Hematopoietic multipotent progenitor cell treated with erythropoietin and hydrocortisone succinate and interleukin-3 and kit ligand, for 8 days (in vitro differentiated cells): ENCODE measurements at places on chromosomes 12 and 14.

GRCh38 chr14:71478542-71478941, 453.7 kb upstream of the RGS6 start:
- DNase-seq, result peak; percentile 36

GRCh38 chr12:60172266-60173211, 576.7 kb downstream of the SLC16A7 start:
- no peak for DNase-seq

- DNase-seq, result no peak
Measured at GRCh38 chr14:73553845-73554244, 4.9 kb downstream of the HEATR4 start.

- DNase-seq, result peak; percentile 16
Measured at GRCh38 chr14:60721326-60722106, 2.6 kb downstream of the SIX4 start.

DNA sequence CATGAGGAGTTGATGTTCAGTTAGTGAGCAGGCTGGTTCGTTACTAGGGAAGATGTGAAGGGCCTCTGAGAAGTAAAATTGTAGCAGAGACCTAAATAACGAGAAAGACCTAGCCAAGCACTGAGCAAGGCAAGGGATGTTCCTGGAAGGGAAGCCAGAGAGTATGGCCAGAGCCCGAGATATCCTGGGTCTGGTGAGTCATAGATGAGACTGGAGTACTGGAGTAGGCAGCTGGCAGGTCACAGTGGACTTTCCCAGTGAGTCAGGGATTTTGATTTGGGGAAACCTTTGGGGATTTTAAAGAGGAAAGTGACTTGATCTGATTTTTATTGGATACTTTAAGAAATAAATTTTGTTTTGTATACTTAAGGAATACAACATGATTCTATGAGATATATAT, 369.0 kb downstream of the DIO2 start:
- DNase-seq, result no peak

- DNase-seq, result no peak
Measured at GRCh38 chr12:19884021-19884492, 444.8 kb downstream of the AEBP2 start.

- no peak for DNase-seq
Measured at GRCh38 chr14:70640938-70641547, 673 bp upstream of the TTC9 start.

GRCh38 chr12:109739747-109740693, 26.4 kb downstream of the FAM222A start:
- DNase-seq, result peak; percentile 88

- DNase-seq, result no peak
Measured at GRCh38 chr14:101153691-101154090, 250.2 kb upstream of the RTL1 start.

- DNase-seq, result no peak
Measured at GRCh38 chr12:93594766-93595311, 22.4 kb downstream of the SOCS2 start.

DNA sequence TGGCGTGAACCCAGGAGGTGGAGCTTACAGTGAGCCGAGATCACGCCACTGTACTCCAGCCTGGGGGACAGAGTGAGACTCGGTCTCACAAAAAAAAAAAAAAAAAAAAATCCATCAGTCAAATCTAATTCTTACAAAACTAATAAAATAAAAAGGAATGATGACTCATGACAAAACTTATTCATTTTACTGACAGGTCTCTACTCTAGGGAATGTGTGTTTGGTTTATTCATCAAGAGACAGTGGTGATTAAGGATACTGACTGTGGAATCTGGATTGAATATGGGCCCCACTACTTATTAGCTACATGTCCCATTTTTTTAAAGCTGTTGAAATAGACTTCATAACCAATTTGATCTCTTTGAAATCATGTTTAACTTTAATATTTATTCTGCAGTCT, 29.3 kb upstream of the GAS2L3 start:
- DNase-seq, result no peak

GRCh38 chr14:75822522-75823141, 159.2 kb downstream of the TGFB3 start:
- no peak for DNase-seq

- DNase-seq, result peak; percentile 36
Measured at GRCh38 chr12:107622001-107622400, 63.6 kb upstream of the PWP1 start.

- no peak for DNase-seq
Measured at GRCh38 chr12:109304485-109304884, 4.6 kb downstream of the FOXN4 start.

DNA sequence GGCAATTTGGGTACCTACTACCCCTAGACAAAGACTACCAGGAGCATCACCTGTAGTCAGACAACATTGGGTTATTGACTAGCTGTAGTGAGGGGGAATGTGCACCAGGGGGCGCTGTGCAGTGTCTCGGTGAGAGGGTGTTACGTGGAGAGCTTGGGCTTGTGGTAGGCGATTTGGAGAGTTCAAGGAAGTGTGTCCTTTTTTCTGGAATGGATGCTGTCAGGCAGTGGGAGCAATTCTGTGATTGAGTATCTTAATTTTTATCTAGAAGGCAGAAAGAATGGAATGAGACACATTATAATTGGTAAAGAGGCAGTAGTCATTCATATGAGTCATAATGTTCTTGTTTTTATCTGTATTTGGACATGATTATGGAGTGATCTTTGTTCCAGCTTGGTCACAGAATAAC, 187.7 kb downstream of the GALC start:
- peak; percentile 46 for DNase-seq

- DNase-seq, result peak; percentile 84
Measured at GRCh38 chr12:47819896-47820630, at the start of gene HDAC7. TSS of gene HDAC7 (minus strand) at chr12:47819903. CDS start at chr12:47819785, 118 bp downstream.

- DNase-seq, result no peak
Measured at GRCh38 chr12:8904665-8905064, 9.6 kb upstream of the PHC1 start.

DNA sequence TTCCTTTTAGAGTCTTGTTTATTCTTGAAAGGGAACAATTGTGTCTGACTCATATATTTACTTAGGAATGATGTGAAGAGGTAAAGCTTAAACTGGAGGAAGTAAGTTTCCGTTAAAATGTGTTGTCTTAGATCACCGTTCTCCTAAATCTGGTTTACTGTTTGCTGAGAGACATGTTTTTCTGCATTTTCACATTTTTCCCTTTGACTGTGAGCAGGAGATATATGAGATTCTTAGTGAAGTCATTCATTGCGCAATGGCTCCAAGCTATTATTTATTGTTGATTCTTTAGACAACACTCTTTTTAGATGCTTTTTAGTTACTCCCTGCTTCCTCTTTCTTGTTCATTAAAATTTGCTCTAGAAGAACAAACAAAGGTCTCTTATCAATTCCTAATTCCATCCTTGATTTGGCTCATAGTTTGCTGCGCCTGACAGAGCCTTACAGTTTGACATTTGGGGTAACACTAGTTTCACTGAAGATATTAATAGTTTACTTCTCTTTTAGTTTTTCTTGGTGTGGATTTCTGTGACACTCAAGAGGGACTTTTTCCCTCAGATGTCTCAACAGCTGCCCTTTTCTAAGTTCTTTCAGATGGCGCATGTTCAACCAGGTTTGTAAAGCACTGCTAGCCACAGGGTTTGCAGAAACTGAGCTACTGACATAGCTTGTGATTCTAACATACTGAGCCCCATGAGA, 11.4 kb downstream of the CLECL1 start:
- DNase-seq, result no peak

GRCh38 chr12:24795699-24796347, 153.1 kb downstream of the BCAT1 start:
- DNase-seq, result peak; percentile 49

DNA sequence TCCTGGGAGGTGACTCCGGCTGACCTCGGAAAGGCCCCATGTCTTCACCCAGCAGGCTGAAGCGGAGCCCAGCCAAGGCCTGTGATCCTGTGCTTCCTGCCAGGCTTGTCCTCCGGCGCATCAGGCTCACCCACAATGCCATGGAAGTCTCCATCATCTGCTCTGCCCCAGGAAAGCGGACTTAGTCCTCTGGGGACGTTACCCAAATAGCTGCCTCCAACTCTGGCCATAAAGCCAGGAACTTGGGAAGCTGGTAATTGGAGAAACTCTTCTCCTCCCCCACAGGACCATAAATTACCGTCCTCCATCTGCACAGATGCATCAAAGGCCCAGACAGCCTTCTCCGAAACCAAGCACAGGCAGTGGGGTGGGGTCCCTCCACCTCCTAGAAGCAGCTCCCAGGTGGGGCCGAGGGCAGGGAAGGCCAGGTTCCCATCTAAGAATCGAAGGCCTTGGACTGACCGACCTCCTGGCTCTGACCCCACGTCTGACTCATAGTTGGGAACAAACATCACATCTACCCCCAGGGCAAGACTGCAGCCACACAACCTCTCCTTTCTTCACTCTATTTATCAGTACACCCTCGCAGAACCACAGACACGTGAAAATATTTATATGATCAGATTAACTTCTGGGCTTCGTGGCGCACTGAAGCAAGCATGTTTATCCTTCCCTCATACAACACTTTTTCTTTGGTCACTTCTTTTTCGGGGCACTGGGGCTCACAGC, 56.4 kb downstream of the PITPNM2 start:
- DNase-seq, result peak; percentile 12

DNA sequence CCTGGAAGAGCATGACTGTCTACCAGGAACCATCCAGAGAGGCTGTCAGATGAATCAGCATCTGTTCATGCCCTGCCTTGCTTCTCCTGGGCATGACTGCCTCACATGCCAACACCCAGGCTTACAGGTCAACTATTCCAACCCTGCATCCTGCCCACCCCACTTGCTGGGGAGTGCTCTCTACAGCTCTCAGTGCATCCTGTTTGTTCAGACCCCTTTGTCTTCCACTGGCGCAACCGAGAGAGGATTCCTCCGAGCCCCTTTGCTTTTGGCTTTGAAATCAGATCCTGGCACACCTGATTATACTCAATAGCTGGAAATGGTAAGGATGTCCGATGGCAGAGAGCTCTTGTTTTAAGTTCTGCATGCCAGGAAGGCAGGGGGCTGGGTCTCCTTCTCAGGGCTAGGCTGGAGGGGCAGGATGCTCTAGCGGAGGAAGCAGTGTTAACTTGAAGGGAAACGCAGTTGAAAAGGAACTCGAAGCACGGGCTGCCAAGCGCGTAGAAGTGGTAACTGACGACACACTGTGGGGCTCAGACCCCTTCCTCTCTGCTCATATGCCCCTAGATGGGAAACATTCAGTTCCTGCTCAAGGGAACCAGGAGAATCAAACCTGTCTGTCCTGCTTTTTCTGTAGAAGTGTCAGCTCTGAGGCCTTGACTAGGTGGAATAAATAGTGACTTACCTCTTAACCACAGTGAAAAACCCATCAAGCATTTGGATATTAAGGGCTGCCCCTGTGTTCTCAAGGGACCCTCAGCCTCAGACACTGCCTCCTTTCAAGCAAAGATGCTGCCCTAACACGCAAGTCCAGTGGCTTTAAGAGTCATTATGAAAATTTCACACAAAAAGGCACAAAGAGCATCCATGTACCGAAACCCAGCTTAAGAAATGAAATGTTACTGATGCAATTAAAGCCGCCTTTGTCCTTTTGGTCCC, 297.5 kb downstream of the ZFP36L1 start:
- no peak for DNase-seq

DNA sequence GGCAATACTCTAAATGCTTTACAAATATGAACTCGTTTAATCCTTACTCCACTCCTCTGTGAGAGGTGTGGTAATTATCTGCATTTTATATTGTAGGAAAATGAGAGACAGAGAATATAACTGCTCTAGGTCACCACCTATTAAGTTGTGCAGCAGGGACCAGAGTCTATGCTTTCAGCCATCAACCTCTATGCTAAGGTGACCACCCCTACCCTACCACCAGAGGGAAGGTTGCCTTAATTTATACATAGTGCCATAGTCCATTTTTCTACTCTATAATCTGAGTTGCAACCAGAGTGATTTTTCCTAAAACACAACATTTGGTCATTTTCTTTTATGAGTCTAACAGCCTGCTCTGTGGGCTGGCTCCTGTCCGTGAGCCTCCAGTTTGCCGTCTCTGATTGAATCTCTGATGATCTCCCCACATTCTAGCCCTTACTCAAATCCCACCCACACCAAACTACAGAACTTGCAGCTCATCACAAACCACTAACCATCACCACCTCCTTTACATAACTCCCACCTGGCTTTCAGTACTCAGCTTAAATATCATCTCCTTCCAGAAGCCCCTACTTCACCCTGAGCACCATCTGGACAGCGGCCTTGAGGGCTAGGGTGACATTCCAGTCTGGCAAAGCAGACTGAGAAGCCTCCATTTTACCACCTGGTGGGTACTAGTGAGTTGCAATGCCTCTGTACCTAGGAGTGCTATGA, 126.6 kb downstream of the PPM1H start:
- DNase-seq, result no peak

GRCh38 chr12:47413806-47414205, 292.0 kb downstream of the RPAP3 start:
- DNase-seq, result no peak

GRCh38 chr14:59214702-59215302, 26.3 kb downstream of the DAAM1 start:
- no peak for DNase-seq

- no peak for DNase-seq
Measured at GRCh38 chr14:69610020-69610873, 1.1 kb upstream of the SUSD6 start.
